Upper lobe of left lung (tissue), 6 donors: ENCODE measurements at places on chromosomes 16 and 17.

- DNase-seq = no peak
Measured at GRCh38 chr16:83622010-83622409, 185.8 kb upstream of the HSBP1 start.

- peak; percentile 53 for DNase-seq
Measured at GRCh38 chr17:75288770-75289114, 491 bp downstream of the SLC25A19 start.

DNA sequence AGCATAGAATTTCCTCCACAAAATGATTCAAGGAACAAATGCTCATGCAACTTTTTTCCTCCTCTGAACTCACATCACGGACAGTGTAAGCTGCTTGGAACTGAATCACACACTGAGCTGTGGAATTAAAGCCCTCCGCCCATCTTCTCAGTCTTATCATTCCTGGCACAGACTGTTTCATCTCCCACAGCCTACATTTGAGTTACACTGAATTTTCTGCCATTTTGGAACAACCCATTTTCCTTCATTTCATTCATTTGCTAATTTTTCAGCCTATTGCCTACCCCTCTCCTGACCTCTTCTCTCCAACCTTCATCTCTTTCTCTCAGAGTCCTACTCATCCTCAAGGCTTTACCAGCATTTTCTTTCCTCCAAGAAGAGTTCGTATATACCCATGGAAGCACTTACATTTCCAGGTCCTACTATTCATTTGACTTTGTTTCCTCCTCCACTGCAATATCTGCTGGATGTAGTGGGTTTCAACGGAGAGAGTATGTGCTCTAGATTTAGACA is 39.1 kb upstream of the TOM1L1 start:
- no peak for DNase-seq

DNA sequence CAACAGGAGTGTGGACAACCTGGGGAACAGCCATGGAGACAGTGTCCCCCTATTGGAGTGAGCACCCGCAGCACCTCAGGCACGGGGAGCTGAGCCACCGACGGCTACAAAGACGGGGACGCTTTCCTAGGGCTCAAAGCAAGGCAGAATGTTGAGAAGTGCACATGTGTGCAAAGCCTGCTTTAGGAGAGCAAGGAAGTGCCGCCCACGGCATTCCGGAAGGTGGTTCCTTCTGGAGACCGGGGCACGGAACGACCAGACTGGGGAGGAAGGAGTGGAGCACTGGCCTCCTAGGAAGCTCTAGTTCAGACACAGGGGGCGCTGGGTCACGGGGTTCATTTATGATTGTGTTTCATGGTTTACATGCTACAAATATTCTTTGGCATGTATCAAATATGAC is 52.2 kb downstream of the TBC1D16 start:
- DNase-seq = no peak
